ENCODE measurements at places on chromosomes 2 and 18. TPM values are rescaled to one million over a fixed set of nuclear protein-coding genes. Genes with fewer than 3 reads are reported as not detected.

Gene BIN1
- 73.5 TPM for total RNA-seq

Gene STAT4
- 264 TPM for total RNA-seq

Gene ACOXL
- total RNA-seq = not detected

GRCh38 chr18:1371724-1372123 lies 467.1 kb downstream of the ADCYAP1 start:
- H3K4me3 ChIP-seq = no peak overlapping the region

DNA sequence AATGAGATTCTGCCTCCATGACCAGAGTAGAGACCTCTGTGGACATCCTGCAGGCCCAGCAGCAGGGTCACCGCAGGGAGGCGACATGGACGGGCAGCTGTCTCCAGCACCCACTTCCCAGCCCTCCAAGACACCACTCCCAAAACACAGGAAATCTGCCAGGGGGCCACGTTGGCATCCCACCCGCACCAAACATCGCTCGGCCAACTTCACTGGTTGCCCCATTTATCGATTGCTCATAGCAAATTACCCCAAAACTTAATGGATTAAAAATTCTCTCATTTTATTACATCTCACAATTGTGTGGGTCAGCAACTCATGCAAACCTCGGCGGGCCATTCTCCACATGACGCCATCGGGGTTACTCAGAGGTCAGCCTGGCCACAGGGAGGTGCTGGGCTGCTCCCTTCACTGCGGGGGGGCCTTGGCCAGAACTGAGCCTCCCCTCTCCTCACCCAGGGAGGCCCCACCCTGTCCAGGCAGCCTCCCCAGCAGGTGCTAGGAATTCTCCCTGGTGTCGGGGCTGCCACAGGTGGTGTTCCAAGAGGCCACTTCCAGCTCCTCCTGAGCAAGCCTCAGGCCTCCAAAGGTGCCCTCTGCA lies 420.7 kb upstream of the MYT1L start:
- DNase-seq = no peak
- no peaks in the 10 kb centered on the region for H3K27me3 ChIP-seq
- H3K4me3 ChIP-seq = no peak overlapping the region
- H3K36me3 ChIP-seq = no peaks in the 10 kb centered on the region
- H3K4me1 ChIP-seq = no peaks in the 10 kb centered on the region

DNA sequence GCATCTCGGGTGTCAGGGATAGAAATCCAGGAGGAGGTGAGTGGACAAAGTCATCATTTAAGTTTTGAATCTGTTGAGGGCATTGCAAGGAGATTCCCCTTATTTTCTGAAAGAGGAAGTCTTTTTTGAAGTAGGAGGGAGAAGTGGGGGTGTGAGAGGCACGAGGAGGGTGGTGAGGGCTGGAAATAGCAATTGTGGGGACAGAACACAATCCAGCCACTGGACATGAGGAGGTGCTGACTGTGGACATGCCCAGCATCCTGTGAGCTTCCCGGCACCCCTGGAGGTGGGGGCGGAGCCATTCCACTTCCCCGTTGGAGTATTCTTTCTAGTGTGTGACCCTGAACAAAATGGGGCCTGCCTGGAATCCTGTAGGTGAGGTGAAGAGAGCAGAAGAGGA lies 310.7 kb upstream of the EPAS1 start:
- H3K27me3 ChIP-seq = no peaks in the 10 kb centered on the region
- peaks cover 6% of the 10 kb centered on the region for H3K4me1 ChIP-seq
- H3K4me3 ChIP-seq = no peak overlapping the region

GRCh38 chr2:240368781-240369331 lies 66.6 kb upstream of the GPC1 start:
- no peak overlapping the region for H3K4me3 ChIP-seq
- H3K27me3 ChIP-seq = no peaks in the 10 kb centered on the region
- DNase-seq = no peak
- H3K4me1 ChIP-seq = no peaks in the 10 kb centered on the region

DNA sequence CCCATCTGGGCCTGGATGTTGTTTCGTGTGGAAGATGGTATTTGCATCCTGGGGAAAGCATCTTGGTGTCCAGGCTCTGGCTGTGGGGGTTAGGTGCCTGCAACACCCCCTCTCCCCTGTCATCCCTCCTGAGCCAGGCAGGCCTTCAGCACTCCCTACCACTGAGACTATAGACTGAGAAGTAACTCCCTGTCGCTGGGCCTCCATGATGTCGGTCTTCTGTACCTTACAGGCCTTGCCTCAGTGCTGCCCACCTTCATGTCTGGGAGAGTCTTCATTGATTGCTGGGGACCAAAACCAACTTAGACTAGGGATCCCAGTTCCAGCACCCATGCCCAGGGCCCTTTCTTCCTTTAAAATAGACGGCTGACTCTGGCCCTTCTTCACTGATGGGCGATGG lies 33.1 kb upstream of the DNMT3A start:
- no peaks in the 10 kb centered on the region for H3K27me3 ChIP-seq
- H3K4me1 ChIP-seq = peaks cover 37% of the 10 kb centered on the region
- no peaks in the 10 kb centered on the region for H3K36me3 ChIP-seq
- DNase-seq = no peak
- H3K4me3 ChIP-seq = no peak overlapping the region
- no peak overlapping the region for H3K27ac ChIP-seq

GRCh38 chr2:201116959-201117734 lies 1.2 kb downstream of the CFLAR start:
- peaks cover 38% of the 10 kb centered on the region for H3K4me1 ChIP-seq
- peaks cover 9% of the 10 kb centered on the region for H3K36me3 ChIP-seq

DNA sequence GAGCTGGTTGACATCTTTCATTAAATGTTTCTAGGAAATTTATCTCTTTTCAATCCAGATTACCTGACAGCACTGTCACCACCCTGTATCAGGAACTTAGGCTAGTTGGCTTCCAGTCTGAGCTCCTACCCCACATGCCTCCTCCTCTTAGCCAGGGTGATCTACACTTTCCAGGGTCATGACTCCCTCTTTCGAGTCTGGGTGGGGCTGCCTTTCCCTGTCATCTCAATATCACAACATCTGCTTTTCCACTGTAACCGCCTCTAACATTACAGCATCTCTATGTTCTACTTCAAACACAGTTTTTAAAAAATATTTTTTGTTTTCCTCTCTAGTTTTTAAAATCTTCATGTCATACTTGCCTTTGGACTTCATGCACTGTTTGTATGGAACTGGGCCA lies 129.2 kb downstream of the RBMS1 start:
- DNase-seq = no peak
- H3K27me3 ChIP-seq = no peaks in the 10 kb centered on the region
- H3K4me1 ChIP-seq = peaks cover 24% of the 10 kb centered on the region
- peaks cover 17% of the 10 kb centered on the region for H3K36me3 ChIP-seq
- no peak overlapping the region for H3K27ac ChIP-seq

DNA sequence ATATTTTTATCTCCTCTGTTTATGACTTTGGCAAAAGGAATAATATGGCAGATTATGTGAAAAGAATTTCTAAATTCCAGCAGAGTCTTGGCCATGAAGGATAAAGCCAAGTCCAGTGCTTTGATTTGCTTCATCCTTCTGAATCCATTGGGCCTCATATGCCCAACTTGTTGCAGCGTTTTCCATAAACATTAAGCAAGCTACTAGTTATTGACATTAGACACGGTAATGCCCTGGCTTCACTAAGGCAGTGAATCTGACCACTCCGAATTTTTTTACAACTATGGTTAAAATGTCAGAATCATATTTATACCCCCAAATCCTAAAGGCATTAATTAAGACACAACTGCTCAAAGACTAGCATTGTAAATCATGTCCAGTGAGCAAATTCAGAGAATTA lies 79.8 kb downstream of the MAPRE2 start:
- H3K27me3 ChIP-seq = no peaks in the 10 kb centered on the region
- DNase-seq = no peak
- no peak overlapping the region for H3K4me3 ChIP-seq
- H3K4me1 ChIP-seq = peaks cover 47% of the 10 kb centered on the region
- H3K27ac ChIP-seq = no peak overlapping the region

GRCh38 chr18:3901811-3902210 lies 451.8 kb downstream of the TGIF1 start:
- no peaks in the 10 kb centered on the region for H3K36me3 ChIP-seq
- no peak for DNase-seq
- H3K4me1 ChIP-seq = no peaks in the 10 kb centered on the region
- no peaks in the 10 kb centered on the region for H3K27me3 ChIP-seq
- no peak overlapping the region for H3K4me3 ChIP-seq

DNA sequence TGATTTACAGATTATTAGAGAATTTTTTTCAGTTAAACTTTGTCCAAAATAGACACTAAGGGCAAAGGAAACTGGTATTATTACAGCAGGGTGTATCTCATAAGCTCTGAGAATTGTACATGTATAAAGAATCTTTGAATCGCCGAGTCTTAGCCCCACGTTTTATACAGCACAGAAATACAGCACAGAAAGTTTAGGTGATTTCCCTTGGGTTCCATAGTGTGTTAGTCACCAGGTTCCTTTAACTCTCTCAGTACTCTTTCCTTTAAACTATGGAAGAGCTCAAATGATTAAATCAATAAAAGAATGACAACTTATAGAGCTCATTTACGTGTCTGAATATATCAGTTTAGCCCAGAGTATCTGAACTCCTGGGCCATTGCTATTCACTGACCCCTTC lies 256.8 kb downstream of the NEDD4L start:
- no peak overlapping the region for H3K27ac ChIP-seq
- H3K36me3 ChIP-seq = no peaks in the 10 kb centered on the region
- H3K27me3 ChIP-seq = no peaks in the 10 kb centered on the region

DNA sequence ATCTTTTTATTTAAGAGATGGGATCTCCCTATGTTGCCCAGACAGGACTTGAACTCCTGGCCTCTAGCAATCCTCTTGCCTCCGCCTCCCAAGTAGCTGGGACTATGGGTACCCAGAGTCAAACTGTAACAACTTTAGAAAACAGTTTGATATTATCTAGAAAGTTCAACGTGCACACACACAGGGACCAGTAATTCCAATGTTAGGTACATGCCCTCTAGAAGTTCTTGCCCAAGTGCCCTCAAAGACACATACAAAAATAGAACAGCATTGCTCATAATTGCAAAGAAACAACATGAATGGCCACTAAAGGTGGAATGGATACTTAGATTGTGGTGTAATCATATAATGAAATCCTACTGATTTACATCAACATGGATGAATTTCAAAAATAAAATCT lies 12.6 kb upstream of the LPIN2 start:
- no peaks in the 10 kb centered on the region for H3K27me3 ChIP-seq
- H3K36me3 ChIP-seq = no peaks in the 10 kb centered on the region

DNA sequence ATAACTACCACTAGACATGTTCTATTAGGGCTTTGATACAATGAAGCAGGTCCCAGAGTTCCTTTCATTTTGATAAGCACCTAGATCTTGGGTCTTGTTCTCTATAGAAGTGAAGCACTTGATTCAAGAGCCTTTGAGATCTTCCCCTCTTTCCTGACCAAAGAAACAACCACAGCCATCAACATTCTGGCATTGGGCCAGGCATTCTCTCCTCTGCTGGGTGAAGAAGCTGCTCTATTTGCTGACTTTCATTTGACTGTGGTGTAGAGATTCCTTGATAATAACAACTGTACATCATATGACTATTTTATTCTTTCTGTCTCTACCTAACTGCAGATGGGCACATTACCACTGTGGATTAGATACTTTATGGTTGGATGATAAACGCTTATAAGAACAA lies 96.6 kb upstream of the LYPD1 start:
- H3K27ac ChIP-seq = no peak overlapping the region
- H3K27me3 ChIP-seq = no peaks in the 10 kb centered on the region
- H3K36me3 ChIP-seq = no peaks in the 10 kb centered on the region

Measured in natural killer cell (primary cell).